CD4-positive, alpha-beta T cell treated with Interleukin-17A for 1 hour (primary cell): ENCODE measurements at places on chromosomes 5 and 9.

GRCh38 chr9:24036459-24036858, 210.4 kb upstream of the ELAVL2 start:
- DNase-seq, result no peak

- DNase-seq, result no peak
These were observed 59.7 kb downstream of the GNA14 start for GRCh38 chr9:77588271-77588937.

GRCh38 chr5:132826424-132827082, 3.9 kb downstream of the SHROOM1 start:
- no peak for DNase-seq

- DNase-seq, result no peak
These were observed 2.7 kb downstream of the OR2V2 start for GRCh38 chr5:181149806-181150733.

DNA sequence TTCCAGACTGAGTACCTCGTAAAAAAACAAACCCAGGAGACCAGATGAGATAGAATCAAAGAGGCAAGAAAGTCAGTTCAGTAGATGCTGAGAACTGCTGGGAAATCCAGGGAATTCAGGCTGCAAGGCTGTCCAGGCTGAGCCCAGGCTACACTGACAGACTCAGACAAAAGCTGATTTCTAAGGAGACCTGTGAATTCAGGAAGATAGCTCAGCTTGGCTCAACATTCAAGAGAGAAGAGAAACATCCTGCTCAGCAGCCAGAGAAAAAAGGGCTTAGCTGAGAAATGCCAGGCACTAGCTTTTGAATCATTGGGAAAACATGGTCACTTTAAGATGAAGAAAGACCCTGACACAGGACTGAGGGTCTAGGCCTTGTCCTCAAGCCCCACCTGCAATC, 118.2 kb upstream of the SLC44A1 start:
- DNase-seq, result no peak

GRCh38 chr5:137310051-137310730, 188.9 kb downstream of the SPOCK1 start:
- no peak for DNase-seq

- DNase-seq, result no peak
These were observed 346.9 kb downstream of the CDH9 start for GRCh38 chr5:26691486-26691885.

GRCh38 chr9:23769307-23769935, 56.6 kb downstream of the ELAVL2 start:
- no peak for DNase-seq

DNA sequence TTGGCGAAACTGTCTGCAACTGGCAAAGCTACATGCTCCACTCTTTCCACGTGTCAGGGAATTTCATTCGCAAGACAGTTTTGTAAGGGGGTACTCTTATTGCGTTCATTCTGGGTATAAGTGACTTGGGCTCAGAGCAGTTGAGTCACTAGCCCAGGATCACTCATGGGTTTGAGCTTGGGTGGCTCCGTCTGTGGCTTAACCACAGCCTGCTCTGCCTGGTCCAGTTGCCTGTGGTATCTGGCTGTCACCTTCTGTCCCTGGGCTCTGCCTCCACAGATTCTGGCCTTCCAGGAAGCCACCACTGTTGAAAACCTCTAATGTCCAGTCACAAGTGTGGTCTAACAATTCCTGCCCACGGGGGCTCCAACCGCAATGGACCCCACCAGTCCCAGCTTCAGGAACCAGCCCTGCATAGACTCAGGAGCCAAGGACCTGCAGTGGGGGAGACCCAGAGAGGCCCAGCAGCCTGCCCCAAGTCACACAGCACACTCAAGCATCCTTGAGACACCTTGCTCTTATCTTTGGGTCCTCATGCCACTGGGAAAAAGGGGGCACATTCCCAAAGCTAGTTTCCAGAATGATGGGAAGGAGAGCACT, 10.4 kb downstream of the KIF12 start:
- no peak for DNase-seq

DNA sequence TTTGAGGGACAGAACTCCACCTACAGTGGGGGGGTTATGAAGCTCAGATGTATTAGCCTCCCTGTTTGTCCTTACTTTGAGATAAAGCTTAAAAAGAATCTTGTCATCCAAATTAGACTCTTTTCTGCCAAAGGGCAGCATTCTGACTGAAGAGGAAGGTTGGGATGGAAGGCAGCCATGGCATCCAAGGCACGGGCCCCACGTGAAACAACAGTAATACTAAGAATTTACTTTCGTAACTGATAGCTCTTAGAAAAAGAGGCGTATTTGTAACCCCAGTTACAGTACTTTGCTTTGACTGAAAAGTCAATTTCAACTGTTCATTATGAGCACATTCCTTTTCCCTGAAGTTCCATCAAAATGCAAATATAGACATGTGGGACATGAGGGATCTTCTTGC, 168.5 kb downstream of the ARRDC3 start:
- no peak for DNase-seq

DNA sequence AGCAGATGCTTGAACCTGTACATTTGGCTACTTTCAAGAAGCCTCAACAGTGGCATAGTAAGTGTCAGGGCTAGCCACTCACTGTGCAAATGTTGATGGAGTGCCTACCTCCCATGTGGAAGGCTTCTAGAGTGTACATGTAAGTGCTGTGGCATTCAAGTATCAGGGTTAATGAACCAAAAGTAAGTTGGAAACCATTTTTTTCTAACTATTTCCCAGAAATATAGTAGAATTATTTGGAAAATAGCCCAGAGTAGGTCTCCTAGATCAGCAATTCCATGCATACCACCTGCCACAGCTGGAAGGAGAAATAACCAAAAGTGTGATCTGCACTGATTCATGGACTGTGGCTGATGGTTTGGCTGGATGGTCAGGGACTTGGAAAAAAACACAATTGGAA, 53.3 kb downstream of the FOXD1 start:
- no peak for DNase-seq

DNA sequence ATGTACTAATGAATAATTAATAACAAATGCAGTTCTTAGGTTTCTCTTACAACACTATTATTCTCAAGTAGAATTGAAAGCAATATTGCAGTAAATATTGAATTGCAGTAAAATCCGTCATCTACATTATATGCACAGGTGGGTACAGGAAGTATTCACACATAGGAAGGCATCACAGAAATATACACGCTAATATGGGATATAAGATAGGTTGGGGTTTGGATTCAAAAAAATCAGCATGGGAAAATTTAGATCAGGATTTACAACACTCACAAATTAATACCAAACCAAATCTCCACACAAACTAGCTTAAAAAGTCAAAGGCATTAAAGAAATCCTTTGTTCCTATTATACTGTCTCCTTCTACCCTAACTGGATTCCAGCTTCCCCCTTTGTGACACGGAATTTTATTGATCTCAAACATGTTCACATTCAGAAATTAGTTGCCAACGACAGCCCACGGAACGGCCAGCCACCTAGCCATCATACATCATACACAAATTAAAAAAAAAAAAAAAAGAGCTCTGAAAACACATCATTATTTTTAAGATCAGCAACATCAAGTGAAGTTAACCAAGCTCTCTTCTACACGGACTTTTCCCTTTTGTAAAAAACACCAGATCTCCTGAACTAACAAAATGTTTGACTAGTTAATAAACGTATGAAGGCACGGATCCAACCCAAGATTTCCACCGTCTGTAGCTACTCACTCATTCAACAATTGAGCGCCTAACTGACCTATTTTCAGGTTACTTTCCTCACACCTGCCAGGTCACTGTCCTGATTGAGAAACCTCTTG, 2.2 kb downstream of the NR6A1 start:
- no peak for DNase-seq

- no peak for DNase-seq
These were observed 396.5 kb upstream of the RPS23 start for GRCh38 chr5:82674671-82675070.

GRCh38 chr9:23596913-23597634, 229.0 kb downstream of the ELAVL2 start:
- DNase-seq, result no peak

- peak; percentile 70 for DNase-seq
These were observed 118.8 kb downstream of the WNK2 start for GRCh38 chr9:93302586-93303257.

DNA sequence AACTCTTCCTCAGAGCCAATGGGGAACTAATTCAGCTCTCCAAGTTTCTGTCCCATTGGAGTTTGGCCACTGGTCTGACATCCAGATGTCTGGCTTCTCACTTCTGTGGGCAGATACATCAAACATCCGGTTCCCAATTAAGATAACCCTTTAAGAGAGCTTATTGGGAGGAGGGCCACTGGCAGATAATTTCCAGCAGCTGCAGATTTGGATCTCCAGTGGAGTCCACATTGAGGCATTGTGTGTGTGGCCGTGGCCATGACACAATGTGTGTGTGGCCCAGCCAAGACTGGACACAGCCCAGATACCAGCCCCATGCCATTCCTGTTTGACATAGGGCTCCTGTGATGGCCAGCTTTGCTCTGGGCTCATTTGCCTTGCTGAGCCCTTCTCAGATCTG, 110.5 kb upstream of the MAP1B start:
- DNase-seq, result no peak
